A549 treated with dexamethasone at 1 μM for 4 hours (cell line): ENCODE measurements at places on chromosomes 2 and 18. TPM values are rescaled to one million over a fixed set of nuclear protein-coding genes. Genes with fewer than 3 reads are reported as not detected.

Gene COX5B
- total RNA-seq, result 254 to 291 TPM (median 280 TPM) in 5 replicates

Gene GALM
- 14.4 to 16.3 TPM (median 15.4 TPM) in 5 replicates for total RNA-seq

Gene GALNT5
- total RNA-seq, result 2.0 to 2.4 TPM (median 2.1 TPM) in 5 replicates

Gene POTEJ
- total RNA-seq, result not detected in 5 replicates

Gene UGT1A9
- 3.9 to 5.2 TPM (median 4.5 TPM) in 5 replicates for total RNA-seq

Gene SIX3
- total RNA-seq, result 2.0 to 3.7 TPM (median 3.3 TPM) in 5 replicates

Gene TBR1
- 0.01 to 0.09 TPM (median 0.04 TPM) in 4 of 5 replicates, not detected in the other for total RNA-seq
